ENCODE measurements at places on chromosomes 11 and 22.

DNA sequence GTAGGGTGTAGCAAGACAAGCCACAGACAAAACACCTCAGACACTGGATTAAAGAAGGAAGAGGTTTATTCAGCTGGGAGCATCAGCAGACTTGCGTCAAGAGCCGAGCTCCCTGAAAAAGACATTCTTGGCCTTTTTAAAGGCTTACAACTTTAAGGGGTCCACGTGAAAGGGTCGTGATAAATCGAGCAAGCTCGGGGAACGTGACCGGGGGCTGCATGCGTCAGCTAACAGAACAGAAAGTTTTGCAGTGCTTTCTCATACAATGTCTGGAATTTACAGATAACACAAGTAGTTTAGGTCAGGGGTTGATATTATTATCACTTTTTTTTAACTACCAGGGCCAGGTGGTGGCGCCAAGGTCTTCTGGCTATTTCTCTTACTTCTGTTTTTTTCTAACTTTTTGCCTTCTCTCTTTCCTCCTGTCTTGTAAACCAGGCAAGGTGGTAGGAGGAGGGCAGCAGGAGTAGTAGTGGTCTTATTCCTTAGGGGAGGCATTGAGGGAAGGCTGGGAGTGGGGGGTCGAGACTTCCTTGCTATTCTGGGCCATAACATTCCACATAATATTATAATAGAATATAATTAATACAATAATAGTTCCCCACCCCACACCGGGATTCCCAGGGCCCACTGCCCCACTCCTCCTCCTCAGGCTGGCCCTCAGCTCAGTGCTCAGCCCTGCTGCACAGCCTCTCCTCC is 587 bp upstream of the ALDH3B1 start:
- no peak for DNase-seq

- no peak for DNase-seq
Measured at GRCh38 chr11:36131721-36132397, 157.4 kb downstream of the COMMD9 start.

DNA sequence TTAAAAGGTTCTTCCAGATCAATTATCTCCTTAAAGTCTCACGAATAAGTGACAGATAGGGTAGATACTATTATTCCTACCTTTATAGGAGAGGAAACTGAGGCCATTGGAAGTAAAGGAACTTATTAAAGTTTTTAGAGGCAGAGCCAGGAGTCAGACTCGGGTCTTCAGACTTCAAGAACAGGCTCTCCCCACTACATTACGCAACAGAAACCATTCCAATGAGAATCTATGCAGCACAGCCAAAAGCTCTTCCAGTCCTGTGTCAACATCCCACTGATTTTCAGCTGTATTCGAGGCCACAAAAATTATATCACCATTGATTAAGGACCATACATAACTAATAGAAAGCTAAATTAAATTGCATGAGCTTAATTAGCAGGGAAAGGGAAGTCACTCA is 77.4 kb downstream of the RELT start:
- DNase-seq = no peak

- no peak for DNase-seq
Measured at GRCh38 chr11:62217191-62217748, 8.8 kb downstream of the SCGB2A1 start.

- DNase-seq = no peak
Measured at GRCh38 chr22:21937041-21937820, 15.4 kb downstream of the PPM1F start.

DNA sequence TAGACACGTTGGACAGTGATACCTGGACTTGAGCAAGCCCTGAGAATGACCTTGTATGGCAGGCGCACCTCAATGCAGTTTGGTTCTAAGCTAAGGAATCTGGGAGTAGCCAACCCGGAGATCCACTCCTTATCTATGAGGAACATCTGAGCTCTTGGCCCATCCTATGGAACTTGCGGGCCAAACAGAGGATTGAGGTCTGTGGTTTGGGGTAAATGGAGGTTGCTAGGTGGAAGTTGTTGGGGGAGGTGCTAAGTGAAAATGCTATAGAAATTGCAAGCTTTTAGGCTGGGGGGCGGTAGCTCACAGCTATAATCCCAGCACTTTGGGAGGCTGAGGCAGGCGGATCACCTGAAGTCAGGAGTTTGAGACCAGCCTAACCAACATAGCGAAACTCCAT is 8.9 kb downstream of the GDPD5 start:
- DNase-seq = no peak

GRCh38 chr11:33531743-33532181 is 168.9 kb downstream of the C11orf91 start:
- no peak for DNase-seq

- DNase-seq = no peak
Measured at GRCh38 chr11:44851496-44851895, 99.2 kb downstream of the TP53I11 start.

DNA sequence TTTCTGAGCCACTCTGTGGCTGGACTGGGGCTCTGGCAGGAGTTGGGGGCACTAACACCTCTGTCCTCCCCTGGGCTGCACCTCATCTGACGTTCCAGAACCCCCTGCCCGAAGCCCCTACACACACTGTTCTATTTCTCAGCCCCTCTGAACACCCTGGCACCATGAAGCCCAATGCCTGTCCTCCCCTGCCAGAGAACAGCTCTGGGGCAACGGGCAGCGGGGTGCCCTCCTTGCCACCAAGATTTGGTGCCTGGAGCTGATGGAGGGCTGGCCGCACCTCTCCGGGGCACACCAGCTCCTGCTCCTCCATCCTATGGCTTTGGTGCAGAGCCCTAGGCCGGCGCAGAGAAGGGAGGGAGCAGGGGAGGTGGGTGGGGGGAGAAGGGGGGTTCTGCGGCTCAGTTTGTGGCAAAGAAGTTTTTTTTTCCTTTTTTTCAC is 16.3 kb downstream of the DUSP8 start:
- DNase-seq = no peak

GRCh38 chr11:120004723-120005122 is 133.2 kb downstream of the TRIM29 start:
- no peak for DNase-seq

DNA sequence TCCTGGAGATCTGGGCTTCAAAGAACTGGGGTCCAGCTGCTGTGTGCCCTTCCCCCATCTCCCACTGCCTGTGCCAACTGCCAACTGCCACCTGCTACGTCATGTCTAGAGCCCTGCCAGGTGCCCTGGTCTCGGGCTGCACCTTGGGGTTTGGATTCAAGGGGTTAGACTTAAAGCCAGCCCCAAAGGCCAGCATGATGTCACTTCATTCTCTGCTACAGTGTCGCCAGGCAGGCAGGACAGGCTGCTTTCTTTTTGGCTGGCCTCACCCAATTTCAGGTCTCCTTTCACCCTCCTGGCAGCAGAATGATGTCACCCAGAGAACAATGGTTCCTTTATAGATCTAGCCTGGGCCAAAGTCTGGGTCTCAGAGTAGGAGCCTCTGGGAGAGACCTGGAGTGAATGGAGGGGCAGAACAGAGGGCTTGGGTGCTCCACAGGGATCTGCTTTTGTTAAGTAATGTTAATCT is 79.5 kb upstream of the CRYBB3 start:
- no peak for DNase-seq

DNA sequence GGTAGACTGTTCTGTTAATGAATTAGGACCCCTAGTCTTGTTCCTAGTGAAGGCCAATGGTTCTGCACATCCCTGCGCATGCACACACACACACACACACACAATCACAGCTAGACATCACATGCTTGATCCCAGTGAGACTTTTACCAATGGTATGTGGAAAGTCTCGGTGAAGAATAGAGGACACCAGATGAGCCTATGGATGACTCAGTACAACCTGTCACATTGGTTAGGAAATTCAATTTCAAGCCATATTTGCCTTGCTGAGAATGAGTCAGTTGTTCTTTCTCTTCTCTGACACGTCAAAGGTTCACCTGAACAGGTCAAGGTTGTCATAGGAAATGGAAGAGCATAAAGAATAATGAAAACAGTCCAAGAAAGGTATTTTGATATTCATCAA is 122.0 kb downstream of the SLC17A6 start:
- DNase-seq = no peak

DNA sequence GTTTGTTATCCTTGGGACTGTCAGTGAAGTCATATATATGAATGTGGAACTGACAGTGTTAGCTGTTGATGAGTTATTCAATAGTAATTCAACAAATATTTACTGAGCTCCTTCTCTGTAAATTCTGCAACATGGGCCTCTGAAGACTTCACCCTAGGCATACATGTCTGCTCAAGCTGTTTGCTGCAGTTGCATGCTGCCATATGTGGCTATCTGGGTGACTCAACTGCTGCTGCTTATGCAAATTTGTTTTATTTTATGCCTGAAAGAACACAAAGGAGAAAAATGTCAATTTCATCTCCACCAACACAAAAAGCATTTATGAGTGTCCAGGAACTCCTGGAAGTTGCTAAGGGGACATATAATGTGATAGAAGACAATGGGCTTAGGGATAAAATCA is 417.6 kb downstream of the AASDHPPT start:
- no peak for DNase-seq

DNA sequence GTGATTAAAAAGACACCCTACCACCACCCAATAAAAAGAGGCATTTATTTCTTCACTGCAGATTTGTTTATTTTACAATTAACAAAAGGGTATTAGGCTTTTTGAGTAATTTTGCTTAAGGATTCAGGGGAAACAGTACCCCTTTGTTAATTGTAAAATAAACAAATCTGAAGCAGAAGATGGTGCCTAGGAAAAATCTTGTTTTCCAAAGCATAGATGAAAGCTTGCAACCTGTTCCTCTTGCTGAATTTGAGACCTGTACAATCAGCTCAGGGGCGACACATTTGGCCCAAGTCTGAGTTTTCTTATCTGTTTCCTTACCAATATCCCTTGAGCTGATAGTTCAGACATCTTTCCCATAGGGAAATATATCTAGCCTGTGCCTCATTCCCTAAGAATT is 171.9 kb downstream of the GRIA4 start:
- DNase-seq = no peak

- DNase-seq = no peak
Measured at GRCh38 chr11:65446446-65447277, 24.1 kb downstream of the NEAT1 start.

DNA sequence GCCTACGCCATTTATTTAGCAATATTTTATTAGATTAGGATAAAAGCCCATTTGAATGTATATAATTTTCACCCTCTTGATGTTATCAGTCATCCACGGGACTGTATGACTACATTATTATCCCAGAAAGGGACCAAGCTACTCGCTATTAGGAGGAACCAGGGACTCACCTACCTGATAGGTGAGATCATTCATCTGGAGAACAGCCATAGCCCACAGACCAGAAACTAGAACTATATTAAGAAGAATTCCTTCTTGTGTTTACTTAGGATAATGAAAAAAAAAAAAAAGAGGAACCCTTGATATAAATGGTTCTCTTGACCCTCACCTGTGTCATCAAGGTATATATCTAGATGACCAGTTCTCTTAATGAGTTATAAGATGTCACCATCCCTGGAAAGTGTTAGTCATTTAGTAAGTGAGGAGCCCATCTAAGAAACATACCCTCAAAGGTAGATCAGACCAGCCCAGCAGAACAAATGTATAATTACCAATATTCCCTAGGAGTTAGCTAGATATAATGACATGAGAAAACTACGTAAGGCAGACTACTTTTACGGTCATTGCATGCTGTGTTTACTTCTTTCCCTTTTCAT is 8.0 kb downstream of the SIK3 start:
- DNase-seq = no peak

DNA sequence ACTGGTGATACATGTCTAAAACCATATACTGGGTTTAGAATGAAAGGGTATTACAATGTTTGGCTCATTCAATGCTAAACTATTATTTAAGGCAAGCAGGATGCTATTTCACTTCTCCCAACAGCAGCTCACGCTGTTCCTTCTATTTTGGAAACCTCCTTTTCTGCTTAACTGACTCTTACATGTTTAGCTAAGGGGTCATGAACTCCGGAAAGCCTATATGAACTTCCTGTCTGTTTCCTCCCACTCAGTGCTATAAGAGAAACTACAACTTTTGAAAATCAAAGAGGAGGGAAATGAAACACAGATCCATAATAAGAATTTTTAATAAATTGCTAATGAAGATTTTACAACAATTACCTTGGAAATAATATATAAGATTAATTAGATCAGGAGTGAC is 30.9 kb downstream of the SLC36A4 start:
- DNase-seq = no peak

GRCh38 chr11:127247261-127247851 is 246.8 kb upstream of the KIRREL3 start:
- no peak for DNase-seq

GRCh38 chr22:24441406-24442351 is 14.3 kb downstream of the ADORA2A start:
- DNase-seq = no peak

- no peak for DNase-seq
Measured at GRCh38 chr22:46180370-46181137, 30.2 kb downstream of the PPARA start.

DNA sequence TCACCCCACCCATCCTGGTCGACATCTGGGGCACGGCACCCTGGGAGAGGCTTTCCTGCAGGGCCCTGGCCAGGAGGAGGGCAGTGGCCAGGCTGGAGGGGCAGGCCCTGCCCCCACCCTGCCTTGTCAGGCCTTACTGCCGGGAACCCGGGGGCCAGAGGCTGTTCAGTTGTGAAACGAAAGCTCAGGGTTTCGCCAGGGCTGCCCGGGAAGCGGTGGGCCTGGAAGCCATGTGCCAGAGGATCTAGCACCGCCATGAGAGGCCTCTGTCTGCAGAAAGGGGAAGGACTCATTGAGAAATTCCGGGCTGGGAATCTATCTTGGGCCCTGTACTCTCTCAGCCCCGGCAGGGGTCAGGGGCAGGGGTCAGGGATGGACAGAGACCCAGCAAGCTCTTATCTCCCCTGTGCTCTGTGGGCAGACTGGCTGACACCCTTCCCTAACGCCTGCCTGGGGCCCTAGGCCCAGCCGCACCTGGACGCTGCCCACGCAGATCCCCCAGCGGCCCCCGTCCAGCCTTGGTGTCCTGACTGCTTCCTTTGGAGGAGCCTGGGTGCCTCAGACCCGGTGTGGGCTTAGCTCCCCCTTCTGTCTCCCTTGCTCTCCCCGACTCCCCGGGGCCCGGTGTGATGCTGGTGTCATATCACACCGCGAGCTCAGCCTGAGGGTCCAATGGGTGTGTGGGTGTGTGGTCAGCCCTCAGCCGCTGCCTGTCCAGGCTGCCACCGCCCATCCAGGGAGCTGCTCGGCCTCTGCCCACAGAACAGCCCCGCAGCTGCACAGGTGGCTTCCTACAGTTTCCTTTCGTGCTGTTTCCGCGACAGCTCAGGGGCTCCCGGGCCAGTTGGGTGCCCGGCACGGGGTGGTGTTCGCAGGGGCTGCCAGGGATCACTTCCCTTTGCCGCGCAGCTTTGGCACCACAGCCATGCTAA is 6.5 kb downstream of the PIM3 start:
- no peak for DNase-seq

All from right renal cortex interstitium (tissue), 3 donors.